ENCODE measurements at places on chromosomes 12 and 14.

DNA sequence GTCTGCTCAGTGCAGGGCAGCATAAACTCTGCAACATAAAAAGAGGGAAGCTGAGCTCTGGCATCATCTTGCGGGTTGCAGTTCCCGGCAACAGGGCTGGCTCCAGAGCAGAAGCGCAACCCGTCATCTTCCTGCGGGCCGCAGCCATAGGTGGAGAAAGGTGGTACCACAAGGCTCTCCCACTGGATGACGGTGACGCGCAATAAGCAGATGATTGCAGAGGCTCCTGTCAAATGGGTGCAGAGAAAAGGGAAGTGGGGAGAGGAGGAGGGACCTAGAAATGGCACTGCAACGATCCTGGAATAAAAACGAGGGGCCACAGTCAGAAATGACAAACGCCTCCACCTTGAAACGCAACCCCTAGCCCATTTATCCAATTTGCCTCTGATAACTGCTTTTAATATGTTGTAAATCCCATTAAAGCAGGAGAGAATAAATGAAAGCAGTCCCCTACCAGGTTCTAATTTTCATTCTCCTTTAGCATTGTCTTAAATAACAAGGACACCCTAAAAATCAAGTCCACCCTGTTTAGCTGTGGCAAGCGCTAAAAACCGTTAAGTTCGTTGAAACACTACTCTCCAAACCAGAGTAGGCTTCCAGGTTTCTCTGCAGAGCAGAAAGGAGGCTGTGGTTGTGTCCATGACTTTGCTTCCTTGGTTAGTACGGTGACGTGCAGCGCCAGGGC lies 30.9 kb upstream of the TUBA1C start:
- DNase-seq, result no peak

GRCh38 chr14:61561104-61561503 lies 134.2 kb upstream of the HIF1A start:
- no peak for DNase-seq

DNA sequence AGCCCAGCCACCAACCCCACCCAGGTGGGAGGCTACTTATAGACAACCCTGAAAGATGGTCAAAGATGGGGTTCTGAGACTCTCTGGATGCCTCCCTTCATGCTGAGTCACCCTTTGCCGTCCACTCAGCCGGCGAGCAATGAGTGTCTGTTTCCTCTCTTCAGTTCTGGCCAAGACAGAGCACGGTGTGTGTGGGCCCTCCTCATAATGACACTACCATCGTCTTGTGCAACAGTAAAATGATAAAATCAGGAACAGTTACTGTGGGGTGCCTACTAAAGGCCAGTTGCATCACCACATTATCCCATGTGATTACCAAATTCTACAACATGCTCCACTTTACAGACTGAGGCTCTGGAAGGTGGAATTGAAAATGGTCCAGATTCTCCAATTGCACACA lies 7.0 kb upstream of the BDKRB1 start:
- no peak for DNase-seq

GRCh38 chr14:29846339-29847055 lies 81.2 kb downstream of the PRKD1 start:
- DNase-seq, result no peak

GRCh38 chr14:68261092-68261842 lies 441.7 kb downstream of the RAD51B start:
- DNase-seq, result no peak

GRCh38 chr12:108215458-108215857 lies 86.4 kb downstream of the WSCD2 start:
- DNase-seq, result no peak

DNA sequence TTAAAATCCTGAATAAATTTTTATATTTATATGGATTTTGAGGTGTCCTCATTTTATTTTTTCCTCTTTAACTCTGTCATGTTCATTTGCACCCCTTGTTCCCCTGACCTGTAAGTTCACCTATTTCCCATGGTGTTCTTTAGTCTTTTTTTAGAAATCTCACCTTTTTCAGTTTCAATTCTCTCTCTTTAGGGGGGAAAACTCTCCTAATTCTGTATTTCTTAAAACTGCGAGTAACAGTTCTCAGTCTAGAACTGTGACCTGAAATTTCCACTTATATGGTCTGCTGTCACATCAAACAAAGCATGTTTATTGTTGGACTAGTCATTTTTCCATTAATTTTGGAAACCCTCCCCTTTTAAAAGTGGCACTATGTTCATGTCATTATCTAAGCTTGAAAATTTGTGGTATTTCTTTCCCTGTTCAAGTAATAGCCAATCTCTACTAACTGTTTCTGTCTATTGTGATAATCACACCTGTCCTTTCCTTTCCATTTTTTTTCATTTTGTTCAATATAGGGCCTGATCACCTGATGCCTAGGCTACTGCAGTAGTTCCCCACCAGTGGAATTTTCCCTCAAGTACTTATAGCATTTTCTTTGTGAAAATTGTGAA lies 14.0 kb upstream of the FBXO33 start:
- DNase-seq, result no peak

- no peak for DNase-seq
Observed at GRCh38 chr12:115118177-115118724, 434.3 kb upstream of the TBX3 start.

- no peak for DNase-seq
Observed at GRCh38 chr12:122874081-122874480, 21.8 kb downstream of the VPS37B start.

- no peak for DNase-seq
Observed at GRCh38 chr12:20805921-20806320, 4.6 kb upstream of the SLCO1B3 start.
